ENCODE measurements at places on chromosomes 12 and 14.

GRCh38 chr14:36870776-36871175 lies 209.1 kb downstream of the PAX9 start:
- DNase-seq = no peak

DNA sequence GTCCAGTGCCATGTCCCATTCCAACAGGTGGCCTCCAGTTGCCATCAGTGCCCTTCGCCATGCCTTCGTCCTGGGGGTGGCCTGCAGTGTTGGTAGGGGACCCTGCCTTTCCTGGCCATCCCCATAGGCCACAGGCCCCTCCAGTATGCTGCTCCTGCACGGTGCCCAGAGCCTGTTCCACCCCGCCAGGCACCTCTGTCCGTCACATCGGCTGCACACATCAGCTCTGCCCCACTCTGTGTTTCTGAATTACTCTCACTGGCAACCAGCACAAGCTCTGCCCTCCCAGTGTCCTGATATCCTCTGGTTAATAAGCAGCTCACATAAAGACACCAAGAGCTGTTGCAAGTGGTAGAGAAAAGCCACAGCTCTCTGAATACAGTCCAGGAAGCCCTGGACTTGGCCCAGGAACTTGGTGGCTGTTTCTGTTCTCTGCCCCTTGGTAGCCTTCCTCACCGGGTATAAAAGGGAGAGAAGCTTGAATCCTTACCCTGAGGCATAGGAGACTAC lies 31.3 kb upstream of the ATP2A2 start:
- no peak for DNase-seq

GRCh38 chr12:49923035-49923644 lies 19.4 kb upstream of the FAIM2 start:
- no peak for DNase-seq

GRCh38 chr12:89836026-89836425 lies 127.4 kb upstream of the ATP2B1 start:
- no peak for DNase-seq

DNA sequence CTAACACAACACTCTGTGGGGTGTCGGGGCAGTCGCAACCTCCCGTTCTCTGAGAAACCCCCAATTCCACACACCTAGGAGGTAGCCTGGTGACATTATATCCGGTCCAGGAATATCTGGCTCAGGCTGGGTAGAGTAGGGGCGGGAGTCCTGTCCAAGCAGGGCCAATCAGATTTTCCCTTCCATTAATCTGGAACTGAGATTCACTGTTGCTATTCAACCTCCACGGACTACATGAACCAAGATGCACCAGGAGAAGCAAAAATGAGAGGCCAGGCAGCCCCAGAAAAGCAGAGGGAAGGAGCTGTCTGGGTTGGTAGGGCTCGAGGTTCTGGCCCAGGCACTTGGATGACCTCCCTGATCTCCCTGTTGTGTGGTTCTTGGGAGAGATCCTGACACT lies 51.0 kb downstream of the NINJ2 start:
- DNase-seq = no peak

- no peak for DNase-seq
These were observed 23.4 kb upstream of the NR2C1 start for GRCh38 chr12:95096852-95097251.

DNA sequence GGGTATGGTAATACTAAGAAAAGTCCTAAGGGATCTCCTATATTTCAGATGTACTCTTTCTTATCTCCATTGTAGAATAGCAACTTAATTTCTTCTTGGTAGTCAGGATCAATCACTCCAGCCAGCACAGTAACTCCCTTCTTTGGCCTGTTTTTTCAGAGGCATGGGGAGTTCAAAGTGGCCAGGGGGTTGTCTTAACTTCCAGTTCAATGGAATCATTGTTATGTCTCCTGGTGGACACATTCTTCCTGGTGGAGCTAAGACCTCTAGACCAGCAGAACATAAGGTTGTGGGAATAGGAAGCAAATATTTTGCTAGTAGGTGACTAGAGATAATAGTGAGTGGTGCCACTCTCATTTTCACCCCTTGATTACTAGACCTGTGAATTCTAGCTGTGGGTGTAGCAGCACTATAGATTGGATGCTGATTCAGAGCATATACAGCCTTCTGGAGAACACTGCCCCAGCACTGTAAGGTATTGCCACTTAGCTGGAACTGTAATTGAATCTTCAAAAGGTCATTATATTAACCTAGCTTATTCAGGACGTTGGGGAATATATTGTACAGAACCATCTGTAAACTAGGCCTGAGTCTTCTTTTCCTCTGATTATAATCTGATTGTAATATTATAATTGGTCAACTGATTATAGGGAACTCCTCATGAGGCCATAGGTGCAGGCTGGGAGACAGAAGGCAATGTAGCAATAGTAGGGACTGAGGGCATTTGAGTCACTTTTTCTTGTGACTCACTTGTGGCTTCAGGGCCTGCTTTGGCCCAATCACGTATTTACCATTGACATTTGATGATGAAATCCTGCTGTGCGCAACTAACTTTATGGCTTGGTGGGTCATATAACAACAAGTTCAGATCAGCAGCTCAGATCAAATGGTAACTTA lies 60.2 kb upstream of the ATP2B1 start:
- peak; percentile 99 for DNase-seq

DNA sequence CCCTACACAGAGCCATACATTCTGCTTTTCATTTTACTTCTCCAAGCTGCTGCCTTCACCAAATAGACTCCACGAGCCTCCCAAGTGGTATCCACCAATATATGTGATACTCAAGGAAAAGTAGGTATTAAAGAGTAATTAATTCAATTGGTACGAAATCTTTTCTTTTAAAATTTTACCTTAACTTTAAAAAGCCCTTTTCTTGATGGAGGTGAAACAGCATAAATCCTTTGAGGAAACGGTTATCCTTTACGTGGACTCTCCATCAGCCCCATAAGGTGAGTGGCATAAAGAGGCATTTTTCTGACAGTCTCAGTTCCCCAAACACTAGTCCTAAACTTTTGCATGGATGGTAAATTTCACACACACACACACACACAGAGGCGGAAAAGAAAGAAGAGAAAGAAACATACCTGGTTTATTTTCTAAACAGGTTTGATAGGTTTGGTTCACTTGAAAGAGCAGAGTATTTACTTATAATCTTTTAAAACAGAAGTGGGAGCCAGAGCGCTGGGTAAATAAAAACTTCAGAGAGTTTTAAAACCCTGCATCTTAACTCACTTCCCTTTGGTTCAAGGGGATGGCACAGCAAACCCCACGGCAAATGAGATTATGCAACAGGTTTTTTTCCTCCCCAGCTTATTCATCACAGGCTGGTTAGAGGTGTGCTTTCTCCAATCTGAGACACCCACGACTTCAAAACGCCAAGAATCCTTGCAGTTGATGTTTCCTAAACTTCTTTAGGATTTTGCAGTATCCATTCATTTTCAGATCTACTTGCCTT lies 1.9 kb downstream of the DUSP16 start:
- DNase-seq = peak; percentile 82

DNA sequence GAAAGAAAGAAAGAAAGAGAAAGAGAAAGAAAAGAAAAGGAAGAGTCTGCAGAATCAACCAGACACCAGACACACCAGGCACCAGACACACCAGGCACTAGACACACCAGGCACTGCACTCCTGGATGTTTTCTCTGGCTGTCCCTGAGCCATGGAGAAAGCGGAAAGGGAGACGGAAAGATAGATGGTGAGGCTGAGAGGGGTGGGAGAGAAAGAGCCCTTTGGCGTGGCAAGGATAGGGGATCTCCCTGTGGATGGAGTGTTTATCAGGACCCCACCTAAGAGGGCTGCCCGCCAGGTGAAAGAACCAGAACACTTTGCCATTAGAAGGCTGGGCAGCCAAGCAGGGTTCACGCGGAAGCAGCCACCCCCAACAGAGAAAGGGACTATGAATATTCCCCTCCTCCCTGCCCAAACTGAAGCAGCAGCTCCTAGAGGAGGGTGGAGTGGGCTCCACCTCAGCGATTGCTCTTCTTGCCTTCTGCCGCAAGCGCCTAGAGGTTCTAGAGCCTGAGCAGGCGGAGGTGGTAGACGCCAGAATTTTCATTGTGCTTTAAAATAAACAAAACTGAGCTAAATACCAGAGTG lies 13.4 kb downstream of the ST8SIA1 start:
- DNase-seq = no peak

- DNase-seq = no peak
These were observed 24.4 kb upstream of the PTPRQ start for GRCh38 chr12:80419644-80420043.

- no peak for DNase-seq
These were observed 43.6 kb downstream of the ATL1 start for GRCh38 chr14:50603565-50603964.
